ENCODE measurements at places on chromosomes 7 and 10. TPM values are rescaled to one million over a fixed set of nuclear protein-coding genes. Genes with fewer than 3 reads are reported as not detected.

DNA sequence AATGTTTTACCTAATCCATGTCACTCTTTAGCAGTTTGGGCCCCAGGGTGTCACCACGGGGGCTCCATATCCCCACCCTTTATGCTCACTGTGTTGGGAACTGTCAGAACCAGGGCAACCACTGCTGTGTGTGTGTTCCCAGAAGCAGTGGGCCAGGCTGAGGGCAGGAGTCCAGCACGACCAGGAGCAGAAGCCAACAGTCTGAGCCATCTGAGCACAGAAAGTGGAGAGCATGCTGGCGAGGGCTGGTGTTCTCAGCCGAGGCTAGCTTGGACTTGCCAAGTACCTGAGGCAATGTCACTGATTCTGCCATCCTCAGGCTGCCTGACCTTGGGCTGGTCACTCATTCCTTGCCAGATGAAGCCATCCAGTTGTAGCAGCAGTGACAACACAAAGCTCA, 285.0 kb downstream of the BMPER start:
- no peak overlapping the region for H3K27ac ChIP-seq
- H3K36me3 ChIP-seq: no peaks in the 10 kb centered on the region
- H3K4me3 ChIP-seq: no peak overlapping the region
- no peaks in the 10 kb centered on the region for H3K4me1 ChIP-seq
- DNase-seq: no peak

- H3K4me1 ChIP-seq: peaks cover 10% of the 10 kb centered on the region
- no peaks in the 10 kb centered on the region for H3K36me3 ChIP-seq
- DNase-seq: no peak
- no peak overlapping the region for H3K27ac ChIP-seq
- H3K27me3 ChIP-seq: peaks cover 56% of the 10 kb centered on the region
Measured at GRCh38 chr10:119024882-119025281, 4.6 kb upstream of the NANOS1 start.

DNA sequence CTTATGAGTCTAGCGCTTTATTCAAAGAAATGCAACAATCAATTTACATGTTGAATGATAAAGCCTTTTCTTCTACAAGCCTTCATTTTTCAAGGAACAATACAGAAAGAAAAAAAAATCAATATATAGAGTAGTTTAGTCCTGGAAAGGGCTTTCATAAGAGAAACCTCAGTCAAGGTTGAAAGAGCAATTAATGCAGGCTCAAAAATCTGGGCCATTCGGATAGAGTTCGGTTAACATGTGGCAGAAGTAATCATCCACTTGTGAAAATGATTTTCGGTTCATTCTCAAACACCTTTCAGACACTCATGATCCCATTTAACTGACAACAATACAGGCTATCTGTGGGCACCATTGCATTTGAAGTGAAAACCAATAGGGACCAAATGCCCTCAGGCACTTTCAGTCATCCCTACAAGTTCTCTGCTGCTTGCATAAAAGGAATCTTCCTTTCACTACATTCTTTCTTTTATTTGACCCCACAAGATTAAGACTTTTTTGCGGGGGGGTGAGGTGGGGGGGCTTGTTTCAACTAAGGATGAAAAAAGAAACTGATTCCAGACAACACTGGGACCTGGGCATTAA, 177.9 kb downstream of the RNF133 start:
- H3K4me3 ChIP-seq: no peak overlapping the region
- H3K27me3 ChIP-seq: no peaks in the 10 kb centered on the region
- no peaks in the 10 kb centered on the region for H3K4me1 ChIP-seq
- no peaks in the 10 kb centered on the region for H3K36me3 ChIP-seq
- H3K27ac ChIP-seq: no peak overlapping the region
- no peak for DNase-seq

GRCh38 chr10:3323865-3324498, 151.4 kb upstream of the PITRM1 start:
- H3K4me3 ChIP-seq: no peak overlapping the region
- no peaks in the 10 kb centered on the region for H3K27me3 ChIP-seq
- no peaks in the 10 kb centered on the region for H3K36me3 ChIP-seq

- H3K4me3 ChIP-seq: no peak overlapping the region
- no peak overlapping the region for H3K27ac ChIP-seq
- H3K27me3 ChIP-seq: no peaks in the 10 kb centered on the region
- DNase-seq: no peak
- peaks cover 12% of the 10 kb centered on the region for H3K36me3 ChIP-seq
Measured at GRCh38 chr10:112826018-112826697, 123.9 kb upstream of the TCF7L2 start.

- H3K4me1 ChIP-seq: peaks cover 13% of the 10 kb centered on the region
- DNase-seq: no peak
Measured at GRCh38 chr7:155794196-155794595, 18.1 kb downstream of the SHH start.

- peaks cover 35% of the 10 kb centered on the region for H3K4me1 ChIP-seq
- DNase-seq: no peak
- peak overlapping the region; percentile 100 for H3K27ac ChIP-seq
Measured at GRCh38 chr7:128861957-128862570, 592 bp upstream of the ATP6V1F start.

DNA sequence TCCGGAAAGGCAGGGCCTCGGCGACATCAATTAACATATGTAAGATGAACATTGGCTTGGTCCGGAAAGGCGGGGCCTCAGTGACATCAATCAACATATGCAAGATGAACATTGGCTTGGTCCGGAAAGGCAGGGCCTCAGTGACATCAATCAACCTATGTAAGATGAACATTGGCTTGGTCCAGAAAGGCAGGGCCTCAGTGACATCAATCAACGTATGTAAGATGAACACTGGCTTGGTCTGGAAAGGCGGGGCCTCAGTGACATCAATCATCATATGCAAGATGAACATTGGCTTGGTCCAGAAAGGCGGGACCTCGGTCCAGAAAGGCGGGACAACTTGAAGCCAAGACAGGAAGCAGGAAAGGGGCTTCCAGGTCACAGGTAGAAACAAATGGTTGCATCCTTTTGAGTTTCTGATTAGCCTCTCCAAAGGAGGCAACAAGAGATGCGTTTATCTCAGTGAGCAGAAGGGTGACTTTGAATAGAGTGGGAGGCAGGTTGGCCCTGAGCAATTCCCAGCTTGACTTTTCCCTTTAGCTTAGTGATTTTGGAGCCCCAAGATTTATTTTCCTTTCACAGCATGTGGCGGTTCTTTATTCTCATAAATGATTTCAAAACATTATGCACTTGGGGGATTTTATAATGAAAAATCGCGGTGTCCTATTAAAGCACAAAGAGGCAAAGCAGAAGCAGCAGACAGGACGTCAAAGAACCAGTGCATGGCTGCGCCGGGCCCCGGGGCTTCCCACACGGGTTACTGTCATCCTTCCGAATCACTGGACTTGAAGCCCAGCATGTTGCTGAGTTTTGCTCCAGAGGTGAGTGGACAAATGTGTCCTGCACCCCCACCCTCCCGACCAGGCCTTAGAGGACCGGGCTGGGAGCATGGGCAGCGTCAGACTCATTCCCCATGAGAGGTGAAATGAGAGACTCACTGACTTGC, 43.1 kb upstream of the EN2 start:
- H3K4me3 ChIP-seq: no peak overlapping the region
- no peak overlapping the region for H3K27ac ChIP-seq
- no peaks in the 10 kb centered on the region for H3K36me3 ChIP-seq
- H3K27me3 ChIP-seq: peaks cover 25% of the 10 kb centered on the region
- DNase-seq: no peak

- DNase-seq: no peak
- no peaks in the 10 kb centered on the region for H3K27me3 ChIP-seq
- H3K4me1 ChIP-seq: no peaks in the 10 kb centered on the region
Measured at GRCh38 chr10:113907166-113907565, 52.7 kb downstream of the NHLRC2 start.

DNA sequence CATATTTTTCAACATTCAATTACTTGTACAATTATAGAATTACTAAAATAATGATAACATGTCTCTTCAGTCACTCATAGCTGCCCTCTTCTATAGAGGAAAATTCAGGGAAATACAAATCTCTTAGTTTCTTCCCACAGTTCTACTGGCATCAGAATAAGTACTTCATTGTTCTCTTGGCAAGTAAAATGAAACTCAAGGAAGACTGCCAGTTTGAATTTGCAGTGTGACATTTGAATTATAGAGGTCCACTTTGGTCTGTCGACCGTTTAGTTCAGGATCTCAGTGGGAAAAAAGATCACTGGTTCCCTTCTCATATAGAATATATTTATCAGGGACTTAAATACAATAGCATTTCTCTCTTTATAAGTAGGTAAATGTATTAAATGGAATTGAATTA, 114.5 kb downstream of the PON1 start:
- H3K4me3 ChIP-seq: no peak overlapping the region
- H3K27ac ChIP-seq: no peak overlapping the region
- H3K4me1 ChIP-seq: no peaks in the 10 kb centered on the region

GRCh38 chr7:130141161-130141883, 63.9 kb downstream of the TMEM209 start:
- H3K27me3 ChIP-seq: no peaks in the 10 kb centered on the region
- peak overlapping the region; percentile 91 for H3K27ac ChIP-seq
- peaks cover 22% of the 10 kb centered on the region for H3K4me1 ChIP-seq
- H3K36me3 ChIP-seq: peaks cover 3% of the 10 kb centered on the region
- H3K4me3 ChIP-seq: peak overlapping the region; percentile 90

DNA sequence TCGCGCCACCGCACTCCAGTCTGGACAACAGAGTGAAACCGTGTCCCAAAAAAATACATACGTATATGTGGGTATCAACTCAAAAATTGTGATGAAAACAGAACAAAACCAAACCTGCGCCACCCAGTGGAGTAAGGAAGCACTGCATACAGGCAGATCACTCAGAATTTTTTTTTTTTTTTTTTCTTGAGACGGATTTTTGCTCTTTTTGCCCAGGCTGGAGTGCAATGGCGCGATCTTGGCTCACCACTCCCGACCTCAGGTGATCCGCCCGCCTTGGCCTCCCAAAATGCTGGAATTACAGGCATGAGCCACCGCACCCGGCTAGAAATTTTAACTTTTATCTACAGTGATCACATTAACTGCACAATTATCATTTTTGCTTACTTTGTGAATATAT, 9.1 kb upstream of the TMEM236 start:
- H3K27ac ChIP-seq: no peak overlapping the region
- no peaks in the 10 kb centered on the region for H3K4me1 ChIP-seq
- H3K27me3 ChIP-seq: no peaks in the 10 kb centered on the region
- no peak overlapping the region for H3K4me3 ChIP-seq
- peak; percentile 45 for DNase-seq
- H3K36me3 ChIP-seq: no peaks in the 10 kb centered on the region

DNA sequence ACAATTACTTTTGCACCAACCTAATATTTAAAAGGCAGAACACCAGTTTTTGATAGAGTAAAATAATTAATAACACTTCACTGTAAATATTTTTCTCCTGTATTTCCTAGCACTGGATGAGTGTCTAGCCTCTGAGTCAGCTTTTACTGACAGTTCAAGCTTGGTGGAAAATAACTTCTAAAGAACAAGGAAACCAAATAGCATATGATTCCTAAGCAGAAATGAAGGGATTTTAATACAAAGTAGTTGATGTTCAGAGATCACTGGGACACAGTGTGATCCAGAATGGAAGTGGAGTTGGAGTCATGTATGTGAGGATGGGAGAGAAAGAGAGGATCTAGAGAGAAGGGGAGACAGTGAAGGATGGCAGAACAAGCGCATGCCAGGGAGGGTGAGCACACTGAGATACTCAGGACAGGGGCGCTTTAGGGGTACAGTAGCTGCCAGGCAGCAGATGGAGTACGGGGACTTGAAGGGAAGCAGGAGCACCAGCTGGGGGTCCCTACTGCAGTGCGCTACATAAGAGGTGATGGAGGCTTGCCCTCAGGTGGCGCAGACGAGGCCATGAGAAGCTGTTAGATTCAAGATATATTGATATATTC, 117.9 kb upstream of the KLF6 start:
- no peaks in the 10 kb centered on the region for H3K36me3 ChIP-seq
- no peaks in the 10 kb centered on the region for H3K27me3 ChIP-seq
- peaks cover 52% of the 10 kb centered on the region for H3K4me1 ChIP-seq
- DNase-seq: peak; percentile 9
- H3K27ac ChIP-seq: peak overlapping the region; percentile 95
- H3K4me3 ChIP-seq: peak overlapping the region; percentile 74

- H3K27ac ChIP-seq: peak within 1 kb of the TSS; percentile 96
- H3K27me3 ChIP-seq: no peaks in the 10 kb centered on the region
- peak within 1 kb of the TSS; percentile 92 for H3K4me3 ChIP-seq
- peak; percentile 99 for DNase-seq
Measured at GRCh38 chr10:12129222-12130111, at the start of gene SEC61A2. Gene SEC61A2, plus strand, starts transcription at chr10:12129677. Its CDS starts 111 bp downstream, at chr10:12129788.

- H3K27ac ChIP-seq: no peak overlapping the region
- H3K4me1 ChIP-seq: peaks cover 9% of the 10 kb centered on the region
- peaks cover 17% of the 10 kb centered on the region for H3K27me3 ChIP-seq
Measured at GRCh38 chr10:97047788-97048187, 138.0 kb downstream of the SLIT1 start.

DNA sequence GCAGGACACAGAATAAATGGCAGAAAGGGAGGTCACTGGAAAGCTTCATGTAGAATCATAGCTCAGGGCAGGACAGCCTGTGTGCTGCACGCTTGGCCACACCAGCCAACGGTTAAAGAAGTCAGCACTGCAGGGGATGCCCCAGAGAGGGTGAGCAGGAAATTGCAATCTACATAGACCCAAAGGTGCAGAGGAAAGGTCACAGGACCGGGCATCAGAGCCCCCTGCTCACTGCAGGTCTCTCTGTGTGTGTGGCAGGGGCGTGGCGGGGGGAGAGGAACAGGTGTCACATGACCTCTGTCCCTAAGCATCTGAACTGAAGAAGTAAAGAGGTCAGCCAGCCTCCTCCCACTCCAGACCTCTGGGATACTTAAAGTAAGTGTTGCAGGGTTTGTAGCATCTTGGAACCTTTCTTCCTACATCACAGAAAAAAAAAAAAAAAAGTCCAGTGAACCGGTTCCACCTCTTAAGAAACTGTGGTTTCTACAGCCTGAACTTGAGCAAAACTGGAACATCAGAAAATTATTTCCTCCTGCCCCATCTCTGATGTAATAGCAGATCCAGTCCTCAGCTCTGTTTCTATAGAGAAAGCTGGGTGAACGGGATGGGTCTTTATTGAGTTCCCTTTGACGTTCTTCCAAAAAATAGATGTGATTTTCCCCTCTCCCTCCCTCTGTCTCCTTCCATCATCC, 64.3 kb downstream of the RGS10 start:
- peak; percentile 74 for DNase-seq
- H3K27ac ChIP-seq: peak overlapping the region; percentile 88
- H3K36me3 ChIP-seq: no peaks in the 10 kb centered on the region
- no peaks in the 10 kb centered on the region for H3K27me3 ChIP-seq
- peak overlapping the region; percentile 69 for H3K4me3 ChIP-seq

- no peaks in the 10 kb centered on the region for H3K27me3 ChIP-seq
- H3K36me3 ChIP-seq: peaks cover 23% of the 10 kb centered on the region
- H3K27ac ChIP-seq: no peak overlapping the region
- no peak for DNase-seq
- H3K4me3 ChIP-seq: no peak overlapping the region
Measured at GRCh38 chr7:44415047-44415446, 75.4 kb downstream of the NUDCD3 start.

BPGM gene
- polyA plus RNA-seq: 33.9 TPM

BLNK gene
- polyA plus RNA-seq: 280 TPM

FOXI2 gene
- not detected for polyA plus RNA-seq

OPN4 gene
- polyA plus RNA-seq: not detected

ICA1 gene
- not detected for polyA plus RNA-seq

ST8SIA6 gene
- polyA plus RNA-seq: not detected

NKX2-3 gene
- polyA plus RNA-seq: not detected

MBL2 gene
- not detected for polyA plus RNA-seq

VAX1 gene
- not detected for polyA plus RNA-seq

CHST3 gene
- not detected for polyA plus RNA-seq

FIGNL1 gene
- polyA plus RNA-seq: 4.8 TPM

CH25H gene
- polyA plus RNA-seq: 1.1 TPM
